Activated CD8-positive, alpha-beta T cell treated with anti-CD3 and anti-CD28 coated beads for 36 hours (primary cell): ENCODE measurements at places on chromosomes 7 and 10. TPM values are rescaled to one million over a fixed set of nuclear protein-coding genes. Genes with fewer than 3 reads are reported as not detected.

CCDC146 gene
- total RNA-seq, result 2.1 TPM

PON2 gene
- 3.7 TPM for total RNA-seq

ZCWPW1 gene
- total RNA-seq, result 2.5 TPM

MOGAT3 gene
- not detected for total RNA-seq

GCC1 gene
- total RNA-seq, result 12.4 TPM

IL6 gene
- total RNA-seq, result not detected

LEP gene
- not detected for total RNA-seq

ERVW-1 gene
- total RNA-seq, result not detected

SNCG gene
- not detected for total RNA-seq

DDC gene
- 0.36 TPM for total RNA-seq

CD36 gene
- total RNA-seq, result not detected

GPR37 gene
- total RNA-seq, result not detected

SHH gene
- not detected for total RNA-seq

PSD gene
- 9.3 TPM for total RNA-seq

PLXNA4 gene
- 0.70 TPM for total RNA-seq

PARD3 gene
- total RNA-seq, result 2.0 TPM

AKR1C8 gene
- total RNA-seq, result not detected

PPP1R3C gene
- 0.94 TPM for total RNA-seq

AUTS2 gene
- total RNA-seq, result 3.1 TPM

CAV1 gene
- 0.74 TPM for total RNA-seq

MRLN gene
- total RNA-seq, result not detected

MORN4 gene
- 3.9 TPM for total RNA-seq

MBL2 gene
- not detected for total RNA-seq

FLNC gene
- total RNA-seq, result 0.16 TPM

FAM25A gene
- not detected for total RNA-seq

STK31 gene
- total RNA-seq, result 0.20 TPM

LRRC4 gene
- total RNA-seq, result not detected

ZNF239 gene
- total RNA-seq, result 0.56 TPM

SFTPA1 gene
- total RNA-seq, result not detected

NKX2-3 gene
- total RNA-seq, result not detected

CCL24 gene
- not detected for total RNA-seq

LGI1 gene
- not detected for total RNA-seq

AQP1 gene
- total RNA-seq, result 0.22 TPM

PLEKHA8 gene
- 17.1 TPM for total RNA-seq

ZNF425 gene
- 0.29 TPM for total RNA-seq
